Upper lobe of right lung (tissue), 1 donor: ENCODE measurements at places on chromosomes 12 and 14. TPM values are rescaled to one million over a fixed set of nuclear protein-coding genes. Genes with fewer than 3 reads are reported as not detected.

GRCh38 chr12:115916910-115917668, 360.4 kb downstream of the MED13L start:
- no peaks in the 10 kb centered on the region for H3K36me3 ChIP-seq
- H3K4me3 ChIP-seq = no peak overlapping the region
- H3K27me3 ChIP-seq = peaks cover 19% of the 10 kb centered on the region
- H3K4me1 ChIP-seq = peaks cover 4% of the 10 kb centered on the region

- no peaks in the 10 kb centered on the region for H3K4me1 ChIP-seq
- DNase-seq = no peak
- no peak overlapping the region for H3K27ac ChIP-seq
- no peaks in the 10 kb centered on the region for H3K27me3 ChIP-seq
- no peak overlapping the region for H3K4me3 ChIP-seq
These were observed 133.7 kb upstream of the DCN start for GRCh38 chr12:91316161-91316906.

GRCh38 chr12:2457933-2458414, 336.8 kb upstream of the FKBP4 start:
- no peaks in the 10 kb centered on the region for H3K27me3 ChIP-seq
- no peaks in the 10 kb centered on the region for H3K36me3 ChIP-seq
- H3K4me1 ChIP-seq = peaks cover 9% of the 10 kb centered on the region
- no peak for DNase-seq
- no peak overlapping the region for H3K4me3 ChIP-seq

BEST3 gene
- not detected for total RNA-seq

FOXG1 gene
- total RNA-seq = not detected

CLEC2A gene
- total RNA-seq = not detected
